ENCODE measurements at places on chromosomes 1 and 21.

DNA sequence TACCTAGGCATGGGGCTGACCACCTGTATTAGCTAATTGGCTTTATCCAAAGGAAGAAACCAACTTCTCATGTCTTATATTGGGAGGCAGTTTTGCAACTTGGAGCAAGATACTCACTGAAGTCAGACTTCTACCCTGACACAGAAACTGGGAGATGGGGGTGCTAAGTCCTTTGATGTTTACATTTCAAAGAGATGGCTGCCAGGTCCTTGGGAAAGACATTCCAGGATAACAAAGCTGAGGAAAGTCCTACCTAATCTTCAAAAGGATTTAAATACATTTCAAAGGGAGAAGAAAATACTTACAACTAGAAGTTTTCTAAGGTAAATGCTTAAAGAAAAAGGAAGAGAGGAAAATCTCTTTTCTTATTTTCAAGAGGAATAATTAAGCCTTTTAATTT lies 62.1 kb downstream of the FH start:
- DNase-seq: no peak

DNA sequence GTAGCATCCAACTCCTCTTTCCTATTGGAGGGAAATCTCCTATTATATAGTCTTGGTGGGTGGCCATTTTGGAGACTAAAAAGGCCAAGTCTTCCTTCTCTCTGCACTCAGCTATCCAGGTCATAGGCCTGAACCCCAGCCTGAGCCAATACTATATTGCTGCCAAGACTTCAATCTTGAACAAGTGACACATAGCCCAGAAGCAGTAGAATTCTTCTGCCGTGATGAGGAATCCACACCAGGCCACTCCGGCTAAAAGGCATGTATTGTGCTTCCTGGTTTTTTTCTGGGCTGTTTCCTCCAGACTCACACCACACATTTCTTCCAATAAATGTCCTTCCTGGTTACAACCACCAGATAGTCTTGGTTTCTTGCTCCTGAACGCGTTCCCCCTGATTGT lies 43.0 kb downstream of the ATF3 start:
- no peak for DNase-seq

GRCh38 chr21:32426592-32427051 lies 14.1 kb downstream of the EVA1C start:
- DNase-seq: no peak

DNA sequence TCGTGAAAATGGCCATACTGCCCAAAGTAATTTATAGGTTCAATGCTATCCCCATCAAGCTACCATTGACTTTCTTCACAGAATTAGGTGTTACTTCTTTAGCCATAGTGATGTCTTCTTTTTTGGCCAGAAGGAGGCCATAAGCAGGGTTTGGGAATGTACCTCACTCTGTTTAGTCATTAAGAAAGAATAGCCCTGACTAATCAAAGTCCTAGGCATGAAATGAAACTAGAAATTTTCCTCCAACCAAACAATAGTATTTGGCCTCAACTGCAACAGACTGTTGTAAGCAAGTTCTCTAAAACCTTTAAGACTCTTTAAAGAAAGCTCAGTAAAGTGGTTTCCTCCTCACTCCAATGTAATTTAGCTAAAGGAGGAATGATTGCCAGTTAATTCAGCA lies 163.9 kb downstream of the AKT3 start:
- no peak for DNase-seq

- DNase-seq: no peak
Observed at GRCh38 chr1:167423684-167424619, 94.4 kb downstream of the CD247 start.

GRCh38 chr1:182807907-182808306 lies 18.3 kb downstream of the NPL start:
- DNase-seq: no peak

- no peak for DNase-seq
Observed at GRCh38 chr1:33072707-33073106, 8.2 kb upstream of the AZIN2 start.

- no peak for DNase-seq
Observed at GRCh38 chr1:60949154-60949825, 133.1 kb upstream of the NFIA start.

GRCh38 chr1:102715150-102715549 lies 393.2 kb downstream of the COL11A1 start:
- DNase-seq: no peak

DNA sequence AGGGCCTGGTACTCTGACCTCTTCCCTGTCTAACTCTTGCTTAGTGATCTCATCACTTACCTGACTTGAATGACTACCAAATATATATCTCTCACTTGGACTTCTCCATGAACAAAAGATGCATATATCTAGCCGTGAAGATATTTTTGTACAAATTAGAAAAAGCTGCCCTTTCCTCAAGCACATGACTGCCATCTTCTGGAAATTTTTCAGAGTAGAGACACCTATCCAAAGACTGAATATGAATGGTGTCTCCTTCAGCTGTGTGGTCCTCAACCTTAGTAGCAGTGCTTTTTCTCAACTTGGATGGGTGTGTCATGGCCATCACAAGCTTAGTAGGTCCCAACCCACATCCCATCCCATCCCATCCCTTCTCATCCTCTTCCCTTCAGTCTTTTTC lies 142.3 kb downstream of the DNM3 start:
- no peak for DNase-seq

GRCh38 chr1:19643602-19644394 lies at the start of gene NBL1:
NBL1 (plus strand) TSS chr1:19644311; CDS start chr1:19655031, 10,720 bp downstream.
- peak; percentile 80 for DNase-seq

- DNase-seq: no peak
Observed at GRCh38 chr1:217048104-217048707, 325.0 kb upstream of the ESRRG start.

DNA sequence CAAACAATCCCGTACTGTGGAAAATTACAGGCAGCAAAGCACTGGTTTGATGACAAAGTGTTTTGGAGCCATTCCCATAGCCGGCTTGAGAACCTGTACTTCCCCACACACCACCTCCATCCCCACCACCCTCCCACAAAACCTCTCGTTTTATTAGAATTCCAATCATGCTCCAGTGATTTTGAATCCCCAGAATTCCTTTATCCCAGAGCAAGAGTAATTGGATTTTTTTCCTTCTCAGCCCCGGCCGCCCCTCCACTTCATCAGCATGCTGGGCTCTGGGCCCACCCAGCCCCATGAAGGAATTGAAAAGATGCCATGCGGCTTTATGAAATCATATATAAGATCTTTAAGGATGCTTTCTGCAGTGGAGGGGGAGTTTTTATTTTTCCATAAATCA lies 136.6 kb downstream of the OMA1 start:
- DNase-seq: no peak

DNA sequence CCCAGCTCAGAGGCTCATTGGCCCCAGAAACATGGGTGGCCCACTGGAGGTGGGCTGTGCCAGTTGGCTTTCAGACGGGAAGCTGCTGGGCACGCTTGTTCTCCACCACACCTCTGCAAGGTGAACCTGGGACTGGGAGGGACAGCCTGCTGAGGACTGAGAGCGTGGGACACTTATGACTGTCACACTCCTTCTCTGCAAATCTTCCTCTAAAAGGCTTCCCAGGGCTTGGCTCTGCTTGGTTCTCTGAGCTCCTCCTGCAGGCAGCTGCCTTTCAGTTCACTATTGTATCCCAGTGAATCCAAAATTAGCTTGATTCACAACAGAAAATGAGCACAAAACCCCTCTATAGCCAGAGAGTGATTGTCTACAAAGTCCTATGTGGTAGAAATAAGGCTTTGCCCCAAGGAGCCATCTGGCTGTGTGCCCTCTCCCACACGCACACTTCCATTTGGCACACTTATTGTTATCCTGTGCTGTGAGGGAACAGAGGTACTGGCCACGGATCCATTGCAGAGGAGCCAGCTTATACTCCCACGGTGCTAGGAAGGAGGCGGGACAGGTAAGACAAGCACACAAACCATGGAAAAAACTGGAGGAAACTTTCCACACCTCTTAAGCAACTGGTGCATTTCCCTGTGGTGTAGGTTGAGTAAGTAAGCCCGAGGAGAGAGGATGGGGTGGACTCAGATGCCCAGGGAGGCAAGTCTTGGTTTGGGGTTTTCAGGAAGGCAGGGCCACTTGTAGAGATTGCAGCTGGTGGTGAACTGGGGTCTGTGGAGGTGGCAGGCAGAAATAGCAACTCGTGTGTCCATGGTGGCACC lies 18.9 kb upstream of the BTG2 start:
- DNase-seq: no peak

- DNase-seq: no peak
Observed at GRCh38 chr1:110964455-110964903, 757 bp upstream of the LRIF1 start.

DNA sequence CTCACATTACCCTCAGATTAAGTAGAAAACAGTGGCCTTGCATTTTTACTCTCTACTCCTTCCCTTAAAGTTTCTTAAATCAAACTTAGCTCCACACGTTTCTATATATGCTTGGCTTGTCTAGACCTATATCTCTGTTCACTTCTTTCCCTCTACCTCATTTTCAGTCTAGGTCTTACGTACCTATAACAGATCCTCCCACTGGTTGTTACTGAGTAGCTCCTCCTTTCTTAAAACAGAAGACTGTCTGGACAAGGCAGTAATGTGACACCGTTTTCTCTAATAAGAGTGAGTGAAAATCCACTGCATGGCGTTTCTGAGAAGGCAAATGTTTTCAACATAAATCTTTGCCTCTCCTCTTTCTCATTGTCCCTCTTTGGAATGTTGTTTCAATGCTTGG lies 211.7 kb upstream of the POGK start:
- DNase-seq: no peak

DNA sequence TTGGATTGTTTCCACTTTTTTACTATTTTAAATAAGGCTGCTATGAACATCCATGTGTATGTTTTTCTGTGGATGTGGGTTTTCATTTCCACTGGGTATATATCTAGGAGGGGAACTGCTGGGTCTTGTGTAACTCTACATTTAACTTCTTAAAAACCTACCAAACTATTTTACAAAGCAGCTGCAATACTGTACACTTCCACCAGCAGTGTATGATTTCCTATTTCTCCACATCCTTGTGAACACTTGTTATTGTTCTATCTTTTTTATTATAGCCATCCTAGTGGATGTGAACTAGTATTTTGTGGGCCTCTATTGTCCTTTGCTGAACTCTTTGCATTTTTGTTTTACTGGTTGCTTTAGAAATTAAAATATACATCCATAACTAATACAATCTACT lies 33.4 kb downstream of the DIPK1A start:
- no peak for DNase-seq

- no peak for DNase-seq
Observed at GRCh38 chr1:64911326-64911725, 55.0 kb downstream of the JAK1 start.

GRCh38 chr1:169538998-169539871 lies 47.0 kb downstream of the F5 start:
- no peak for DNase-seq

DNA sequence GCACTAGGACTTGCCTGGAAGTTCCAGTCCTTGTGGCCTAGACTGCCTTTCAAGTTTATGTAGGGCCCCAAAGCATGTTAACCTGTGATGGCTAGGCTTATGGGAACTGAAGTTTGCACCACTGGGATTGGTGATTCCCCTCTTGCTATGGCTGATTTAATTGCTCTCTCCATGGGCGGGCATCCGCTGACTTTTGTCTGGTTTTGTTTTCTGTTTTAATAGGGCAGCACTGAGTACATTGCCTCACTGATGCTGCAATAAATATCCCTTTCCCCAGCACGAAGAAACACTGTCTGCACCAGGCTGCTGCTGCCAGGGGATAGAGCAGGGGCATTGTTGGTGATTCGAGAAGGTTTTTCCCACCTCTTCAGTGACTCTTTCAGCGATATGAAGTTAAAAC lies 73.3 kb upstream of the PDE4B start:
- DNase-seq: no peak

DNA sequence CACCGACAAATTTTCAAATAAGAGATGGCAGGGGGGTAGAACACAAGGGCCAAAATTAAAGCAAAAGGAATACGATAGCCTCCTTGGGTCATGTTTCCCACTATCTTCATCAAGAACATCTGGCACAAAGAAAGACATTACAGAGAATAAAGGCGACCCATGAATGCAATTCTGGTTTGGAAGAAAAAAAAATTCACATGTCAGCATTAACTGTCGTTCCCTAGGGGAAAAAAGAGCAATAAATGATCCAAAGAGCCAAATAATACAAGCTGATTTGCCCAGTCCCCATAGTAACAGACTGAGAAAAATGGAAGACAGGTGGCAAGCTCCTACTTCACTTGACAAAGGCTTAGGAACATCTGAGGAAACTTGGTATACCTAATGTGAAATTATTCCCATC lies 4.5 kb downstream of the STIL start:
- no peak for DNase-seq

- DNase-seq: no peak
Observed at GRCh38 chr1:82343381-82343780, 542.6 kb downstream of the ADGRL2 start.

DNA sequence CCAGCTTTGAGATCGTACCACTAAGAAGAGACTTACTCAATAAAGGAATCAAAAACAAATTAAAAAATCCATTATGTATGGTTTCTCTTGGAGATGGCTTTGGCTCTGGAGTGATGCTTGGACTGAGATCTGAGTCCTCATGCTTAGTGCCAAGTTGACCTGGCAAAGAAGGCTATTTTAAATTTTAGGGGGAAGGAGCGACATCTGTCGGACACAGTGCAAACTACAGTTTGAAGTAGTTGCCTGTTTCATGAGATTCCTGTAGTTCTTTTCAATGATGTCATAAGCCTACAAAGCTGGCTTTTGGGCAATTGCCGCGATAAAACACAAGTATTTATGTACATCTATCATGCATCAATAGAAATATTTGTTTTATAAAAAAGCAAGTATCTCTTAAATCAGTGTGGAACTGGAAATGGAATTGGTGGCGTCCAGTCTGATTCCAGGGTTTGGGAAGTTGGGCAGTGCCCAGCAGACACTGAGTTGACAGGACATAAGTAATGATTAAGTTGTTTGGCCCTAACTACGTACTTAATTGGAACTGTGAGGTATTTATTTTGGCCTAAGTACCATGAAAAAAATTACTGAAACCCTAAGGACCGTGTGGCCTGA lies 50.0 kb downstream of the TBCE start:
- DNase-seq: peak; percentile 78

DNA sequence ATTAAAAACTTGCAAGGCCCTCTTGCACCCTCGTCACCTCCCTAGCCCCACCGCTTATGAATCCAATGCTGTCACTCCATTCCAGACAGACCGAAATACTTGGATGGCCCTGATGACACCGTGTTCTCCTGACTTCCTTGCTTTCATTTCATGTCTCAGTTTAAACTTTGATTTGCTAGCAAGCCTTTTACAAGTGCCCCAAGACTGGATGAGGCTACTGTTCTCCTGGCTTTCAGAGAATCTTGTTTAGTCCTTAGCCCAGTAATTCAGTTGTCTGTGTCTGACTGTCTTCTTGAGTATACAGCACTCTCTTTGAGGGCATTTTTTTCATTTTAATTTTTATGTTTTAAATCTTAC lies 824 bp upstream of the IFI44L start:
- DNase-seq: no peak

- no peak for DNase-seq
Observed at GRCh38 chr1:179754041-179754624, 11.0 kb downstream of the FAM163A start.

- peak; percentile 51 for DNase-seq
Observed at GRCh38 chr1:167121375-167122120, 27.7 kb downstream of the STYXL2 start.

Measured in frontal cortex (tissue), 4 donors.